ELR (cell line): ENCODE measurements at places on chromosomes 6 and 20.

DNA sequence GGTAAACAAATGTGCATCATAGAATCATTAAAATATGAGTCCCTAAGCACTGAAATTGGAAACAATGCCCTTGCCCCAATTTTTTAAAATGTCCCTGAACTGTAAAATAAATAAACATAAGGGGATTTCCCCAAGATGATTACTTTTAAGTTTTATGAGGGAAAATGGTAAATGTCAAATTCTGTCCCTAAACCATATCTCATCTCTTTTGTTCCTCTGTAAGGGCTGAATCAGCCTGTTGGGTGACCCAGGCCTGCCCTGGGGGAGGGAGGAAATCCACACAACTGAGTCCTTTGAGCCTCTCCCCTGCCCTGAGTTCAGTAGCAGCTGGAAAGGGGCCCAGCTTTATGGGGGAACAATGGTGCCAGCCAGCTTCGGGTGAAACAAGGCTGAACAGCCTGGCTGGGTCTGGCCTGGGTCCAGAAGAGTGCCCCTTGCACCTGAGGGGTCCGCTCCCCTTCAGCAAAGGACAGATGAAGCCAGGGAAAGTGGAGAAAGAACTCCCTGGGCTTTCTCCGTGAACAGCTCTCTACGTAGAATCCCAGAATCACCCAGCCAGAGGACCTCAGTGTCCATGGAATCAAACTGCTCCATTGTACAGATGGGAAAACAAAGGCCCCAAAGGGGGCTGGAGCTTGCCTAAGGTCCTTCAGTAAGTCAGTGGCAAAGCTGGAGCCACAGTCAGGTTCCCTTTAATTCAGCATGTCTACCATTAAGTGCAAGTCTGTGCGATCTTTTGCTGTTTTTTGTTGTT is 28.2 kb upstream of the ITCH start:
- DNase-seq = peak; percentile 49

GRCh38 chr20:58438970-58439808 is 50.2 kb downstream of the VAPB start:
- DNase-seq = no peak

DNA sequence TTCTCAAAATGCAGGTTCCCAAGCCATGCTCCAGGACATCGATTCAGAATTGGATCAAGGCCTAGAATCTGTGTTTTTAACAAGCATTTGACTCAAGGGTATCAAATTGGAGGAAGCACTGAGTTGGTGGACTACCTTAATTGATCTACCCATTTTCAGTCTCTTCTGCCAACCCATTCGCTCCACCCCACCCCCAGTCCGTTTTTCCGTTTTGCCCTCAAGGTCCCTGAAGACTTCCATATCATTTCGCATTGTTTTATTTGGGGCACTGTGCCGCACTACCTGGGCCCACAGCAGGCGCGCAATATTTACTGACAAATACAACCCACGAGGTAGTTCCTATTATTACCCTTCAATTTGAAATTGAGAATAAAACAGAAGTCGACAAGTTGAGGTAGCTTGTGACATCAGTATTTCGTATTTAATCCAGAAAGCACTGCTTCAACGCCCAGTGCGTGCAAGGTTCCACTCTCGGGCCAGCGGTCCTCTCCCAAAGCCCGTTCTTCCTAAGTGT is 557 bp upstream of the DHX35 start:
- peak; percentile 38 for DNase-seq

DNA sequence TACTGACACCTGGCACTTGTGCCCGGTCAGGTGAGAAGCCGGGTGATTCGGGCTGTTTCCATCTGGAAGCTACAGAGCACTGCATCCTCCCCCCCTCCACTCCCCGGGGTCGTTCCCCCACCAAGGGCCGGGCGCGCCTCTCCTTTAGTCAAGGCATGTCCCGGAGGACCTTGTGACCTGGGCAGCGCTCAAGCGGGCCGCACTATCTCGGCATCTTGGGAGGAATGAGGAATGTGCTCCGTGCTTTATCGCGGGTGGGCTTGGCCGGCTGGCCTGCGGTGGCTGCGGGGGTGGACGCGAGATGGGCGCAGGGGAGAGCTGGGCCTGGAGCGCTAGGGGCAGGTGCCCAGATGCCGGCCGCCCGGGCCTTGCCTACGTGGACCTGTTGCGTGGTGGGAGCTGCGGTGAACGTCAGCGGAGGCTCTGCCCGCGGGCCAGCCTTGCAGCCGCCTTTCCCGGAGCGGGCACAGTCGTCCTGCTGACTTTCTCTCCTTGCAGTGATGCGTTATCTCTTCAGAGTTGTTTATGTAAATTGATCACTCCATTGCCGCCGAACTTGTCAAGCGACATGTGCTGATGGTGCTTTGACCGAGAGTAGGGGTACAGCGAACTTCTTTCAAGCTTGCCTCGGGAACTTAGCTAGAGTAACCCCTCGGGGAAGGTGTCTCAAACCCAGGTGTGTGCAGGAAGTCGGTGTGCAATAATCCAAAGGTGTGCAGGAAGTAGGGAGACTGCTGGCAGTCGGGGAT is 1.1 kb downstream of the LRRC1 start:
- DNase-seq = peak; percentile 34

- DNase-seq = no peak
Observed at GRCh38 chr6:167200806-167201205, 43.0 kb upstream of the GPR31 start.

DNA sequence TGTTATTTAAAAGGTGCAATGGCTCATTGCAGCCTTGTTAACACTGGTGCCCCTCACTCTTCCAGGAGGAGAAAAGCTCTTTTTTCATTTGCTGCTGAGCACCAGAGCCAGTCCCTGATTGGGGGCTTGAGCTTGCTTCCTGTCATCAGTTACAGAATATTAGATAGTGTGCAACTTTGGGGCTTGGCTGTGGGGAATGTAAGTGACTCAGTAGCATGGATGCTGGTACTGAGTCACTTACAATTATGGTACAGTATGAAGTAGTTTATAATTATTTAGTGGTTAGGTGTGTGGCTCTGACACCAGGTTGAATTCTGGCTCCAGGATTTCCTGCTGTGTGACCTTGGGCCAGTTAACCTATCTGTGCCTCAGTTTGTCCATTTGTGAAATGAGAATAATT is 37.6 kb downstream of the ANKS1A start:
- peak; percentile 83 for DNase-seq

DNA sequence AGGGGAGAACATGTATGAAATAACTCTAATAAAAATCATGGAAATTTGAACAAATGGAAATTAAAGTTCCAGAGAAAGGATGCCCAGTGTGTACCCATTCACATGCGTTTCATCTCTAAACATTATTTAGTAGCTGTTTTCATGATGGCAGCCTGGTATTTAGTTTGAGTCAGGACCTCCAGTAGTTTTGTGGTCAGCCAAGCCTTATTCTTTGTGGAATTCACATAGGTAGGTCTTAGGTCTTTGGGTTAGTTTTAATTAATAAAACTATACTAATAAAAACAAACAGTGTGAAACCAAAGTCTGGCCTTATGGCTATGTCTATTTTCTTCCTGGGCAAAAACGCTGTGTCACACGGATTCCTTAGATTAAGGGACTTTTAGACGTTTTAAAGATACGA is 137.8 kb downstream of the FOXC1 start:
- DNase-seq = no peak

GRCh38 chr6:41085182-41085581 is 12.4 kb downstream of the NFYA start:
- no peak for DNase-seq

DNA sequence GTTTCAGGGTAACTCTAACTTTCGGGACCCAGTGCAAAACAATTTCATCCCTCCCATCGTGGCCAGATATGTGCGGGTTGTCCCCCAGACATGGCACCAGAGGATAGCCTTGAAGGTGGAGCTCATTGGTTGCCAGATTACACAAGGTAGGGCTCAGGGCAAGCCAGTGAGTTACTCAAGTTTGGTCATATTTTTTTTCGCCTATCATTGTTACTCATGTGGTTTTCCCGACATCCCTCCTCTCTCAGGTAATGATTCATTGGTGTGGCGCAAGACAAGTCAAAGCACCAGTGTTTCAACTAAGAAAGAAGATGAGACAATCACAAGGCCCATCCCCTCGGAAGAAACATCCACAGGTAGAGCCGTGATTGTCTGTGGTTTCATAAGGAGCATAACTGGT is 58.2 kb downstream of the DCBLD1 start:
- peak; percentile 64 for DNase-seq

- DNase-seq = no peak
Observed at GRCh38 chr6:123551939-123552707, 84.6 kb downstream of the TRDN start.
